Hippocampal formation (tissue), 2 donors: ENCODE measurements at places on chromosomes 6 and 20.

DNA sequence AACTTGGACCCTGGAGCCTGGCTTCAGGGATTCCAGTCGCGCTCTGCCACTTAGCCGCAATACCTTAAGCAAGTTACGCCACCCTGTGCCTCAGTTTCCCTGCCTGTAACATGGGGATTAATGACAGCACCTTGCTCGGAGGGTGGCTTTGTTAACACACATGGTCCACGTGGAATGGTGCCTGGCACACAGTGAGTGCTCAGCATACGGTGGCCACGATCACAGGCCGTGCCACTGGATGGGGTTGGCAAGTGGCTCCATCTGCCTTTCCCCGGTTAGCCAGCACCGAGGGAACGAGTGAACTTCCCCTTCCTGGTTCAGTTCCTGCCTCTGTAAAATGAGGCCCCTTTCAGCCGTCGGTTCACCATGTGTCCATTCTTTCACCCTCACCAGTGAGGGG lies 17.2 kb downstream of the C6orf132 start:
- no peak for DNase-seq

GRCh38 chr6:129130959-129131681 lies 248.2 kb downstream of the LAMA2 start:
- DNase-seq = peak; percentile 6

DNA sequence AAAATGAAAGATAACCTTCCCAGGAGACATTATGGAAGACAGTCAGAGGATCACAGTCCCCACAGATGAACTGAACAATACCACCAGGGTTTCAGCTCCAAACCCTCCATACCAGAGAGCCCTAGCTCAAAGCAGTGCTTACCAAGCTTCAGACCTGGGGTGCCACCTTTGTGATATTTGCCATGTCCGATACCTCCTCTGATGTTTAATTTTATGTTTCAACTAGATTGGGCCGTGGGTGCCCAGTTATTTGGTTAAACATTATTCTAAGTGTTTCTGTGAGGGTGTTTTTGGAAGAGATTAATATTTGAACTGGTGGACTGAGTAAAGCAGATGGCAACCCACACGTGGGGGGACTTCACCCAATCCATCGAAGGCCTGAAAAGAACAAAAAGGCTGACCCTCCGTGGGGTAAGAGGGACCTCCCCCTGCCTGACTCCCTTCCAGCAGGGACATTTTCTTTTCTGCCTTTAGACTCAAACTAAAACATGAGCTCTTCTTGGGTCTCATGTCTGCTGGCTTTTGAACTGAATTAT lies 11.8 kb downstream of the SCML4 start:
- DNase-seq = no peak

DNA sequence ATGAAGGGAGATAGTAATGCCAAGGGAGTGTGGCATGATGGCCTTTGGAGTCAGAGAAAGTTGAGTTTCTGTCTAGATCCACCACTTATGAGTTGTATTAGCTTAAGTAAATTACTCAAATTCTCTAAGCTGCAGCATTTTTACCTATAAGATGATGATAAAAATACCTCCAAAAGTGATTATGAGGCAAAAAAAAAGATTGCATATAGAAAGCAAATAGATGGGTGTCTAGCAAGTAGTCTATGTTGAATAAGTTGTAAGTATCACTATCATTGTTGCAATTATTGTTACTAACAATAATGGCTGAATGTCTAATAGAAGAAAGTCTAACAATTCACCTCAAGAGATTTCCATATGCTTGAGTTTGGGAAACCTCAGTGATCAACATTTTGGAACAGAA lies 959.2 kb upstream of the GJE1 start:
- DNase-seq = no peak

- DNase-seq = no peak
Observed at GRCh38 chr20:7147220-7147601, 379.7 kb downstream of the BMP2 start.

GRCh38 chr20:43749734-43750294 lies 23.0 kb upstream of the GTSF1L start:
- DNase-seq = peak; percentile 39

- no peak for DNase-seq
Observed at GRCh38 chr20:58993332-58994248, 12.5 kb downstream of the NELFCD start.

GRCh38 chr6:63475707-63476106 lies 96.6 kb upstream of the LOC128125822 start:
- no peak for DNase-seq

GRCh38 chr6:168528474-168529095 lies 87.6 kb downstream of the SMOC2 start:
- DNase-seq = no peak

DNA sequence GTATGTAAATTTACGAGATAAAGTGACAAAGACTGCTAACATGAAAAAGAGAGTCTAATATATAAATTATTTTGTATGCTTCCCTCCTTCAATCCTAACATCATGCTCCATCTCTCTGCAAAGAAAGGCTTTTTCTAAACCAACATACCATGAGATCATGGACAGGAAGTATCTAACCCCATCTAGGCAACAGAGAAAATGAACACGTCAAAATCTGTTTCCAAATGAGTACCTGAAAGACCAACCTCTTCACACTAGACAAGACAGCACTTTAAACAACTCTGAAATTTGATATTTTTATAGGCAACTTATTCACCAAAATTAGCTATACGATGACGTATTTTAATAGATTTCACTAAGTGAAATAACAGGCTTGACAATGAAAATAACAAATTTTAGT lies 54.6 kb downstream of the MAN1A1 start:
- no peak for DNase-seq

- DNase-seq = no peak
Observed at GRCh38 chr20:55760586-55760985, 244.7 kb downstream of the CBLN4 start.

GRCh38 chr20:32449057-32449889 lies 91.1 kb downstream of the ASXL1 start:
- DNase-seq = no peak

DNA sequence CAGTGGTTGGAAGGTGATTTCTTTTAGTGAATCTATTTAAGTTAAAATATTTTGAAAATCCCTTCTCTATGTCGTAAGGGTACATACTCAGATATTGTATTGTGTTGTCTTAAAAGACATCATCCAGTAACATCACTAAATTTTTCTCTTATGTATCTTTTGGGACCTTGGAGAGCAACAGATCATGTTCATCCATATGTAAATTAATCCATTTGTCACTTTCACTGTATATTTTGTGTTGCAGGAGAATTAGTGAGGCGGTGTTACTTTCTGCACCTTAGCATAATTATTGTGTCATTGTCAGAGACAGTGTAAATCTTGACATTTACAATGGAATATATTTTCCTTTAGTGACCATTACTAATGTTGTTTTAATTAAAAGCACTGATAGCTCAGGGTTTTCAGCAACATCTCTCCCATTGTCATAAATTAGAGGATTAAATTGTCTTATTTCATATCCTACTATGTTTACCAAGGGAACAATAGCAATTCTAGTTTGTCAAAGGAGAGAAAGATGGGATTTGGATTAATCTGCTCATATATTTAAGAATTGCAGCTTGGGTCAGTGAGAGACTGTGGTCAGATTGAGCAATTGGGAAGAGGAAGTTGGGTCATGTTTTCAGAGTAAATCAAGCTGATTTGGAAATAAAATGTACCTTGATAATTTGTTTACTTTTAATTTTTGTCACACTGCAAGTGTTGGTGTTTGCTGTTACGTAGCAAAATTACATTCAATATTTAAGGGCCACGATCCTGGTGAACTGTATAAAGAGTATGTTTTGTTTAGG lies 22.7 kb downstream of the DOK5 start:
- no peak for DNase-seq

DNA sequence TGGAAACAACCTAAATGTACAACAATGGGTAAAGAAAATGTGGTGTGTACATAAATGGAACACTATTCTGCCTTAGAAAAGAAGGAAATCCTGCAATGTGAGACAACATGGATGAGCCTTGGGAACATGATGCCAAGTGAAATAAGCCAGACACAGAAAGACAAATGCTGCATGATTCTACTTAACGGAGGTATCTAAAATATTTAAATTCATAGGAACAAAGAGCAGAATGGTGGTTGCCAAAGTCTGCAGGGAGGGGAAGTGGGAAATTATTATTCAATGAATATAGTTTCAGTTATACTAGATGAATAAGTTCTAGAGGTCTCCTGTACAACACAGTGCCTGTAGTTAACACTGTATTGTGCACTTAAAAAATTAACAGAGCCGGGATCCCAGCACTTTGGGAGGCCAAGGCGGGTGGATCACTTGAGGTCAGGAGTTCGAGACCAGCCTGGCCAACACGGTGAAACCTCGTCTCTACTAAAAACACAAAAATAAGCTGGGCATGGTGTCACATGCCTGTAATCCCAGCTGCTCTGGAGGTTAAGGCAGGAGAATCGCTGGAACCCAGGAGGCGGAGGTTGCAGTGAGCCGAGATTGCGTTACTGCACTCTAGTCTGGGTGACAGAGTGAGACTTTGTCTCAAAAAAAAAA lies 71.4 kb upstream of the SNX9 start:
- DNase-seq = no peak

DNA sequence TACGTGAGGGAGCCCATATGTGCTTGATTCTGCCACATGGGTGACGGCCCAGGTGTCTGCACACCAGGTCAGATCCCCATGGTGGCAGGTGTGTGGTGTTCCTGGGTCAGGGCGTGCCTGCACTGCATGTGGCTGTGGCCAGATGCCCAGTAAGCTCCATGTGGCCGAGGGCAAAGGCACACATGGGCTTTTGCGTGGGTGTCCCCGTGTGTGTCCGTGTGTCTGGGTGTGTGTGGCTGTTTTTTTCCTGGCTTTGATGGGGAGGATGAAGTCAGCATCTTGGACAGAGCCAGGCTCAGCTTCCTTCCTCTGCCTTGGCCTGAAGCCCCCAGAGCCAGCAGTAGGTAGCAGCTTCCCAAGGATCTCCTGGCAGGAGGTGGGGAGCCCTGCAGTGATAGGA lies 1.5 kb upstream of the TNXB start:
- no peak for DNase-seq

DNA sequence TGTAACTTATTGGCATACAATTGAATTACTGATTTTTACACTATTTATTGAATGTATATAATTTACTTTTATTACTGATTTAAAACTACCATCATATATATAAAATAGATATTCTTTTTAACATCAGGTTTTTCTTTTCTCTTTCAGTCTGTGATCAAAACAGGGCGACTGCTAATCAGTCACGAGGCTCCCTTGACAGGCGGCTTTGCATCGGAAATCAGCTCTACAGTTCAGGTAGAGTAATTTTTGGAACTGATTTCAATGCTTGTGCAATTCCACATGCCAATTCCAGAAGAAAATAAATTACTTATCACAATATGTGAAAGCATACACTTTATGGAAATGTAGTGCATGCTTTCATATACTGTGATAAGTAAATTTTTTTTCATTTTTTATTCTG lies 166.5 kb downstream of the BCKDHB start:
- no peak for DNase-seq

GRCh38 chr6:170553534-170554012 lies 466 bp upstream of the PSMB1 start:
- DNase-seq = no peak

GRCh38 chr6:153167061-153167891 lies 36.2 kb upstream of the RGS17 start:
- no peak for DNase-seq

DNA sequence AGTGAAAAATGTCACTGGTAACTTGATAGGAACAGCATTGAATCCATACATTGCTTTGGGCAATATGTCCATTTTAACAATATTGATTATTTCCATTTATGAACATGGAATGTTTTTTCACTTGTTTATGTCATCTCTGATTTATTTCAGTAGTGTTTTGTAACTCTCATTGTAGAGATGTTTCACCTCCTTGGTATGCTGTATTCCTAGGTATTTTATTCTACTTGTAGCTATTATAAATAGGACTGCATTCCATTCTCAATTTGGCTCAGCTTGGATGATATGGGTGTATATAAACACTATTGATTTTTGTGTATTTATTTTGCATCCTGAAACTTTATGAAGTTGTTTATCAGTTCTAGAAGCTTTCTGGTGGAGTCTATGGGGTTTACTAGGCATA lies 730.3 kb downstream of the DOK5 start:
- no peak for DNase-seq

DNA sequence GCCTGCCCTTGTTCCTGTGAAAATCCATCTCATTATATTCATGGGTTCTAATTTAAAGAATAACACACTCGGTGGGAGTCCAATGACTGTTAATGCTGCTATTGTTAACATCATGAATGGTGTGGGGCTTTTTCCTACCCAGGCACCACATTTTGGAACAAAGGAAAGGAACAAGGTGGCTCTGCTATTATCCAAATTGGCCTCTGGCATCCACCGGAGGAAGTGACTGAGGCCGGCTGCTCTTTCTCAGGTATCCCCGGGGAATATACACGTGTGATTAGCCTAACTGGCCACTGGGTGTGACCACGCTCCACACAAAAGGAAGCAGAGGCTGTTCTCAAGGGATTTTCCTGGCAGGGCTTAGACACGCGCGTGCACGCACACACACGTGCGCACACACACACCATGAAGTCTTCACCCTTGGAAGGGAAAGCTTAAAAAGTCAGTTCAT lies 601.2 kb upstream of the ARID1B start:
- no peak for DNase-seq

- no peak for DNase-seq
Observed at GRCh38 chr20:48805286-48805685, 22.5 kb downstream of the PREX1 start.

- DNase-seq = no peak
Observed at GRCh38 chr6:110359556-110359955, 1.4 kb upstream of the METTL24 start.

GRCh38 chr6:55668591-55668990 lies 89.6 kb upstream of the HMGCLL1 start:
- DNase-seq = no peak

DNA sequence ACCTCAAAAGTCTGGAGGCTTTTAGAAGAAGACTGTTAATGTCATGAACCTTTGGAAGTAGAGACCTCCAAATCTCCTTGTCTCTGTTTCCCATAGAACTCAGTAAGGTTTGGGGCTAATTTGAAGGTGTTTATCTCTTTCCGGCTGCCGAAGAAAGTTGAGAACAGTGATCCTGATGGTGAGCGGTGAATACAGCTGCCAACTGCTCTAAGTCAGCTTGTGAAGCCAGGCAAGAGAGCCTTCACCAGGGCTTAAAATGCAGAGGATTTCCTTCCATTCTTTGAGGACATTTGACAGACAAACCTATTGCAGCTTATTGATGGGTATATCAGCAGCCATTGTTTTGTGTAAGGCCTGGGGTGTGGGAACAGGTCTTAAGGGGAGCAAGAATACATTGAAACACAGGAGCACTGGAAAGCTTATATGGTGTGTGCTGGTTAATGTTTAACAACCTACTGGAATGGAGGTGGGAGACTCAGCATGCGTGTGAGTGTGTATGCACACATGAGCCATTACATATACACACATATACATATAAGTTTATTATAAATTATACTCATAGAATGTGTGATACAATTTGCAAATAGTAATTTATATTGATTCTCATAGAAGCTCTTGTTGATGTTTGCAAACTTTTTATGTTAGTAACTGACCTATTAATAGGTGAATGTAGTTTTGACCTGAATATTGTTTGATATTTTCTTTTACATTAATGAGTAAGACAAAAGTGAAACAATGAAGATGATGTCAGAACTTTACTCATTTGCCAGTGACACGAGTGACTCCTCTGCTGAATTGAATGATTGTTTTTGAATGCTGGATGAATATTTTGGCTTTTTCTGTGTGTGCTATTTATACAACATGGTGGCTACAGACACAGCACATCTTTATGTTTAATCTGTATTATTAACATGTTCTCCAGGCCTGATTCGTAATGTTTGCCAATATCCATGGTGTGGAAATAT lies 18.1 kb downstream of the PLEKHG1 start:
- no peak for DNase-seq

- DNase-seq = no peak
Observed at GRCh38 chr6:30042476-30042875, 18.6 kb upstream of the POLR1H start.
